ENCODE measurements at places on chromosomes 4 and X. TPM values are rescaled to one million over a fixed set of nuclear protein-coding genes. Genes with fewer than 3 reads are reported as not detected.

Gene EREG
- total RNA-seq: 0.16 TPM

Gene GPR101
- total RNA-seq: not detected

Gene RHOH
- total RNA-seq: 1.6 TPM

Gene HAND2
- total RNA-seq: 14.5 TPM

Gene PAK3
- 6.9 TPM for total RNA-seq

Gene CFAP99
- total RNA-seq: not detected

Gene ELK1
- 8.6 TPM for total RNA-seq

Gene TRIML2
- total RNA-seq: not detected

Gene TEX13C
- total RNA-seq: not detected

Gene PABPC5
- total RNA-seq: 11.9 TPM

Gene MAGEA8
- total RNA-seq: not detected

Gene HERC5
- total RNA-seq: 9.1 TPM

Gene JCHAIN
- total RNA-seq: 4.5 TPM

- no peak for DNase-seq
Observed at GRCh38 chr4:133759428-133759827, 442.2 kb downstream of the PABPC4L start.

DNA sequence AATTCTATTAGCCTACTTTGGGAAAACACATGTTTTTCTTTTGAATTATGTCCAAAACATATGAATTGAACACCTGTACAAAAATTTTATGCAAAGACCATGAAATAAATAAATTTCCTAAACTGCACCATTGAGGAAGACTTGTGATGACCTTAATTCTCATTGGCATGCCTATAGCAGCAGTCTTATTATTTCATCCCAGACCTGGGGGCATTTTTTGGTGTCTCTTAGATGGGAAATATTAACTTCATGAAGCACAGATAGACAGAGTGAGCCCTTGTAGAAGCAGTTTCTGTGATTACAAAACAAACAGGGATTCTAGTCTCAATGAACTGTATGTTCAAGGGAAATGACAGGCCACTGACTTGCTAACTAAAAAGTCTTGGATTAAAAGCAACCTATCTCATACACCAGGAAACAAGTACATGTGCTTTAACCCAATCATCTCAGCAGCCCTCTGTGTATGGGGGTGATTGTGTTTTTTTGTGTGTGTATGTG lies 32.0 kb upstream of the HPGD start:
- DNase-seq: no peak

GRCh38 chrX:150935467-150935866 lies 37.0 kb upstream of the CD99L2 start:
- DNase-seq: no peak

- no peak for DNase-seq
Observed at GRCh38 chr4:151000747-151001429, 14.2 kb downstream of the LRBA start.

DNA sequence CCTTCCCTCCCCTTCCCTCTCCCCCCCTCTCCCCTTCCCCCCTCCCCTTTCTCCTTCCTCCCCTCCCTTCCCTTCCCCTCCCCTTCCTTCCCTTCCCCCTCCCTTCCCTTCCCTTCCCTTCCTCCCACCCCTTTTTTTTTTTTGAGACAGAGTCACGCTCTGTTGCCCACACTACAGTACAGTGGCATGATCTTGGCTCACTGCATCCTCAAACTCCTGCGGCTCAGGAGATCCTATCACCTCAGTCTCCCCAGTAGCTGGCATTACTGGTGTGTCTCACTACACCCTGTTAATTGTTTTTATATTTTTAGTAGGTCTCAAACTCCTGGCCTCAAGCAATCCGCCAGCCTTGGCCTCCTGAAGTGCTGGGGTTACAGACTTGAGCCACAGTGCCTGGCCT lies 66.6 kb downstream of the TBC1D9 start:
- no peak for DNase-seq

DNA sequence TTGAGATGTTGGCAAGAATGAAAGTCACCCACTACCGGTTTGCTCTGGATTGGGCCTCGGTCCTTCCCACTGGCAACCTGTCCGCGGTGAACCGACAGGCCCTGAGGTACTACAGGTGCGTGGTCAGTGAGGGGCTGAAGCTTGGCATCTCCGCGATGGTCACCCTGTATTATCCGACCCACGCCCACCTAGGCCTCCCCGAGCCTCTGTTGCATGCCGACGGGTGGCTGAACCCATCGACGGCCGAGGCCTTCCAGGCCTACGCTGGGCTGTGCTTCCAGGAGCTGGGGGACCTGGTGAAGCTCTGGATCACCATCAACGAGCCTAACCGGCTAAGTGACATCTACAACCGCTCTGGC lies 12.3 kb downstream of the RPL9 start:
- no peak for DNase-seq

GRCh38 chrX:125306335-125306866 lies 13.3 kb upstream of the TEX13C start:
- no peak for DNase-seq

DNA sequence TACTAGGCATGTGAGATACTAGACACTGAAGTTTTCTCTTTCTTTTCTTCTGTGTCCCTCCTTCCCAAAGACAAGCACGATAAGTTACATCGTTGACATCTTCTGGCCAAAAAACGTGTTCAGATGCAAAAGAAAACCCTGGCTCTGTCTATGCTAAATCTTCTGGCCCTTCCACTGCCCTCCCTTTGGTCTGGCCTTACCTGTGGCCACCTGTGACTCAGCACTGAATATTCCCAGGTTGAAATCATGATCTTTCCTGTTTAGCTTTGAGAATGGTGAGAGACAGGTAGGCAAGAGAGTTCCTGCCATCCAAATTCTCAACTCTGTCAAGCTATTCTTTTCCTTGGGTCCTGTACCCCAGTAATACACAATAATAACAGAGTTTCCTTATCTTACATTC lies 12.3 kb downstream of the CLCN5 start:
- no peak for DNase-seq

DNA sequence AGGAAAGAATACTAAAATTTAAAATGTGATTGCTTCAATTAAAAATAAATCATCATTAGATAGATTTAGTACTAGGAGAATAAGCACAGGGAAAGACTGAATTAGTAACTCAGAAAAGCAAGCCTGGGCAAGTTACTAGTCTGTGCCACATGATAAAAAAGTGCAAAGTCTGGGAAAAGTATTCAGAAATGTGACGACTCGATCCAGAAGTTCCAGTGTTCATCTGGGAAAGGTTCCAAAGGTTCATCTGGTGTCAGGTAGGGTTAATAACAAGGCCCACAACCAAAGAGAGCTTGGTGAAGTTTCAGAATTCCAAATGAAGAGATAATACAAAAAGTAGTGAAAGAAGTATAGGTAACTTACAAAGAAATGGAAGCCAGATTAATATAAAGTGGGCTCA lies 78.3 kb upstream of the ARSJ start:
- DNase-seq: no peak

GRCh38 chr4:6992728-6993677 lies 50.2 kb upstream of the TADA2B start:
- no peak for DNase-seq

- no peak for DNase-seq
Observed at GRCh38 chr4:184268584-184269160, 51.0 kb upstream of the ENPP6 start.

GRCh38 chr4:66376921-66377320 lies 706.6 kb upstream of the EPHA5 start:
- no peak for DNase-seq

GRCh38 chr4:120749445-120750151 lies 172.9 kb downstream of the PRDM5 start:
- DNase-seq: no peak

DNA sequence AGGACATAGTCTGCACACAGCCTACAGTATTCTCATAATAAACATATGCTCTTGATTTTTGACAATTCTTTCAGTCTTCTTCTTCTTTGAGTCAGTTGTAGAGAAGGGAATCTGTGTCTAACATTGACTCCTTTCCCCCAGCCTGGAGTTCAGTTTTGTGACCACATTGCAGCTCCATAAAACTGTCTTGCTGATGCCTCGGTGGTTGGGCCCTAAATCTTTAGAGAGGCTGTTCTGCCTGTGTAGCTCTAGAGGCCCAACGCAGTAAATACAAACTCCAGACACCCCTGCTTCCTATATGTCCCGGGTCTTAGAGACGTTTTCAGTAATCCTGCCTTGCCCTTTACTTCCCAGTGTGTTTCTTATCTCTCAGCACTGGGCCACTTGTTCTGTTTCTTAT lies 639.5 kb upstream of the AADAT start:
- DNase-seq: no peak

DNA sequence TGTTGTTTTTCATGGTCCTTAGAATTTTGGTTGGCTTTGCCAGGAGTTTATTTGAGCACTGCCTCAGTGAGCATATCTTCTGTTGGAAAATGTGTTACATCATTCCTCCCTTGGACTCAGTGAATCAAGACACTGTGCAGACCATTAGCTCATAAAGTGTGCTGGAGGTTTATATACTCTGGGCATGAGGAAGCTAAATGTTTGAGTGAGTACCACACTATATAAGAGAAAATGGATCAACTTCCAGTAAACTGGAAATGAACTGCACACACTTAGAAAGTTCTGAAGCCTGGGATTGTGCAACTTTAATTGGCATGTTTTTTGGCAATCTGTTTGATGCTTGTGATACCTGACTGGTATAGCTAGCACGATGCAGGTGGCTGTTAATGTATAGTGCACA lies 75.9 kb downstream of the LIMCH1 start:
- DNase-seq: no peak

GRCh38 chr4:104881136-104881886 lies 265.4 kb upstream of the TET2 start:
- no peak for DNase-seq

GRCh38 chr4:160372390-160372789 lies 1269.5 kb downstream of the RAPGEF2 start:
- DNase-seq: no peak

GRCh38 chr4:149296503-149296902 lies 519.1 kb downstream of the IQCM start:
- no peak for DNase-seq

DNA sequence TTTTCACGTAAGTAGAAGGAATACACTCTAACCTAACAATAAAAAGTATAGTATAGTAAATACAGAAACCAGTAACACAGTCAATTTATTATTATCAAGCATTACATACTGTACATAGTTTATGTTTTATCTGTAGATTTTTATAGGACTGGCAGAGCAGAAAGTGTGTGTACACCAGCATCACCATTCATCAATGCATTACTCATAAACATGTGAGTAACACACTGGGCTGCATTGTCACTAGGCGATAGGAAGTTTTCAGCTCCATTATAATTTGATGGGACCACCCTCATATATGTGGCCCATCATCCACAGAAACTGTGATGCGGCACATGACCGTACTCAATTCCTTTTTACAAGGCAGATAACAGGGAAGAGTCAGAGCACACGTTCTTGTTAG lies 137.8 kb upstream of the RBPJ start:
- DNase-seq: no peak

- no peak for DNase-seq
Observed at GRCh38 chr4:36573441-36573840, 292.0 kb downstream of the DTHD1 start.

DNA sequence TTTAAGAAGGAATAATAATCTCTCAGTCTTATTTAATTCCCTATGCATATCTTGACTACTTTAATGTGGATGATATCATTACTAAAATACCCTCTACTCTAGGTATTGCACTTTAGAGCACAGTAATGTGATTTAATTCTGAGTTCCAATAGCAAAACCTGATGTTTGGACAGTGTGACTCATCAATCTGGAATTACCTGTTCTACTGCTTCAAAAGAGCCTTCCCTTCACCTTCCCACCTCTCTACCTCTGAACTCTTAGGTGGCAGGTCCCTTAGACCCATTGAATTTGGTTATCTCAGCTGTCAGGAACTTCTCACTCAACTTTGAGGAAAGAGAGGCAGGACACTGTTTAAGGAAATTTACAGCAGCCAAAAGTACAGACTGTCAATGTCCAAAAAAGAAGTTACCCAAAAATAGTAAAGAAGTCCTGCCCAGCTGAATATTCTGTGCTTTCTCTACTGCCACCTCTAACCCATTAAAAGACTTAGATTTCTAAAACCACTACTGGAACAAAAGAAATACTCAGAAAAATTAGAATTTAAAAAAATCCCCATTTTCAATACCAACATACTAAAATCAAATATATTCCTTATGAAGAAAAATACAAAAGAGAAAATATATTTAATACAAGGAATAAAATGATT lies 123.1 kb upstream of the GPM6A start:
- DNase-seq: no peak

GRCh38 chrX:344371-344901 lies 25.8 kb upstream of the GTPBP6 start:
- no peak for DNase-seq

GRCh38 chr4:38674258-38675144 lies 10.5 kb downstream of the KLF3 start:
- DNase-seq: no peak

- no peak for DNase-seq
Observed at GRCh38 chrX:111168314-111168713, 72.3 kb downstream of the PAK3 start.

- no peak for DNase-seq
Observed at GRCh38 chr4:70768301-70768948, 46.7 kb downstream of the RUFY3 start.

DNA sequence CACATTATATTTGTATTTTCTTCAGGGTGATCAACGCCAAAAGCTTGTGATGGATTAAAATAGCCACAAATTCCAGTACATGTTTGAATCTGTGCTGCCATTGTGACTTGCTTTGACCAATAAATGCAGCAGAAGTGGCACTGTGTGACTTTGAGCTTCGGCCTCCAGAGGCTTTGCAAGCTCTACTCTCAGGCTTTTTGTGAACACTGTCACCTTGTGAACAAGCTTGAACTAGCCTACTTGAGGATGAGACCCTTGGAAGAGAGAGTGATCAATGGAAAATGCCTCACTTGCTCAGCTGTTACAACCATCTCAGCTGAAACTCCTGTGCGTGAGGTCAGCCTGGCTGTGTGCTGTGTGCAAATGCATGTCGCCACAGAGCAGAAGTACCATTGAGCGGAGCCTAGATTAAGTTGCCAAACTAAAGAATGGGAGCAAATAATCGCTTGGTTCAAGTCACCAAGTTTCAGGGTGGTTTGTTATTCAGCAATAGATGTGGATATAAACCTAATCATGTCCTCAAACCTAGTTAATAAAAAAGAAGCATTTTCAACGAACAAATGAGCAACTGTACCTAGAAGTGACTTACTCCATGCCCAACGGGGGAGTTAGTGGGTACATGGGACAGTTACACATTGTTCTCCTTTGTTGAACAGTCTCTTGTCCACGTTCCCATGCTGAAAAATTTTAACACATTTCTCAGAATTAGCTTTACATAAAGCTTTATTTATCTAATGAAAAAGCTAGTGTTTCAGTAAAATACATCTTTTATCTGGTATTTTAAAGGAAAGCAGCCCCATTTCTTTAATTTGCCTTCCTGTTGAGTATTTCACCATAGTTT lies 23.5 kb downstream of the NOA1 start:
- no peak for DNase-seq

GRCh38 chr4:37477126-37477525 lies 209.1 kb downstream of the RELL1 start:
- no peak for DNase-seq

DNA sequence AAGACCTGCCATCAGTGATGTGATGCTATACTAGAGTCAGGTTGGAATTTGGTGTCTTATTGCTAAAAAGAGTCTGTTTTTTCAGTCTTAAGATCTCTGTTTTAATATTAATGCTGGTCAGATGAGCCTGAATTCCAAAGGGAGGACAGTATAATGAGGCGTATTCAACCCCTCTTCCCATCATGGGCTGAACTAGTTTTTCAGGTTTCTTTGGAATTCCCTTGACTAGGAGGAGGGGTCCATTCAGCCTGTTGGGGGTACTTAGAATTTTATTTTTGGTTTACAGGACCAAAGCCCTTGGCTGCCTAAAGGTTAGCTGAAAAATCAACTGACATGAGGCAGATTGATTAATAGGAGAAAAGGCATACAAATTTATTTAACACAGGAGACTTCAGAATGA lies 24.1 kb upstream of the PI4K2B start:
- DNase-seq: no peak

GRCh38 chr4:85086721-85087120 lies 120.2 kb upstream of the WDFY3 start:
- no peak for DNase-seq
